ENCODE measurements at places on chromosomes 16 and 17.

DNA sequence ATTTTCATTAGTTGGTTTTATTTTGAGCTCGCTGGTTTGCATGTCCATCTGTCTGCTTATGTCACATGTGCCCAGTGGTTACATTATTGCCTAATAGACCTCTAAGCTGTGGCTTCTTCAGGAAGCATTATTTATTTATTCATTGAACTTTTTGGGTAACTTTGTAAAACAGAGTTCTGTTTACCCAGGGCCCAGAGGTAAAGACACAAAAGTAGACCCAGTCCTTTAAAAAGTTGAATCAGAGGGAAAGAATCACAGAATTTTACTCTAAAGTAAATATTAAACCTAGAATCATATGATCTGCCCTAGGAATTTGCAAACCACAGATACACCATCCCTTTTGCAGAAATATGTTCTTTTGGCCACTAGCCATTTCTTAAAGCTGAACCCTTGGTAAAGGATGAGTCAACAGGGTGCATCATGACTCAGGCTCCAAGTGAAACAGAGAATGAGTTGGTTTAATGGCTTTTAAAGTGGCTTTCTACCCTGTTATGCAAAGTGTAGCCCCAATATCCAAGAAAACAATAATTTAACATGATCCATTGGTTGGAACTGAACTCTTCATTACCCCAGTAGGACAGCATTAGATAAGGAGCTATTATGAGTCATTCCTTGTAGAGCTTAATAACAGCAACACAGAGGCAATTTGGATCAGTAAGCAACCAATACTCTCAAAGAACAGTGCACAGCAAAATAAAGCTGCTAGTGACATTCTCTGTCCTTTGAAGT is 236.3 kb downstream of the KCNJ2 start:
- peak; percentile 8 for DNase-seq

- DNase-seq = peak; percentile 72
These were observed 49.1 kb downstream of the STAT5A start for GRCh38 chr17:42337442-42337841.

DNA sequence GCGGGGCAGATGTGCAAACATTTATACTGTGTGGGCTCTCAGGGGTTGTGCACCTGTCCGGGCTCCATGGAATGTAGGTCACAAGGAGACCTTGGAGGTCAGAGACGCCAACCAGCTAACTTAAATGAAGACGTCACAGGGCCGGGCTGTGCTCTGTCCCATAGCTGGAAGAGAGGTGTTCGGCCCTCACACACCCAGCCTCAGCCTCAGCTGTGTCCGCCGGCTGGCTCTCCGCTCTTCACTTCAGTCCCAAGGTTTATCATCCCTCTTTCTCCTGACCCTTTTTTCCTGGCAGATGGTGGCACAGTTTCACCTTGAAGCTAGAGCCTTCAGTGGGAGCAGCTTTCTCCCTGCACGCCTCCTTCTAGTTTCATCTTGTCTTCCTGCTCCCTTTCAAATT is 6.0 kb upstream of the RBFOX3 start:
- DNase-seq = no peak

DNA sequence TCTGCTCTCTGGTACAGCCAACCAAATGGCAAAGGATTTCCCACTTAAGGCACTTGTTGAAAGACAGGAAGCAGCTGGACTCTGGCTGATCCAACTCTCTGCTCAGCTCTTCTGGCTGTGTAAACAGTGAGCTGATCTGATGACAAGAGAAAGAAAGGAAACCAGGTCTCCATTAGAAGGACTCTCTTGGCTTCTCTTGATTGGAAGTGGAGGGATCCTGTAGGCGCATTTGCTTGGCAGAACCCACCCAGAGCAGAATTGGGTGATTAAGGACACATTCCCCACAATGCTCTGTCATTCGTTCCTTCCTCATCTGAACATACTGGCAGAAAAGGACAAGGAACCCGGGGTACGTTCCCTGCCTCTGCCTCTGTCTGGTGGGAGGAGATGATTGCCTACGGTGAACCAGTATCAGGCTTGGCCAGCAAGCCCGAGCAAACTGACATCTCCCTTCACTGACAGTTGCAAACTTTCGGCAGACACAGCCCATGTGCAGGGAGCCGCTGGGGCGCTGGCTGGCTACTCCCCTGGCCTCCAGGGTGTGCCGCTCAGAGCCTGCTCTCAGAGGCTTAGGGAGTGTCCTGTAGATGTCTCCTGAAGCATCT is 29.1 kb downstream of the LDHD start:
- DNase-seq = no peak

- no peak for DNase-seq
These were observed 4.4 kb downstream of the G6PC3 start for GRCh38 chr17:44074911-44075285.

- no peak for DNase-seq
These were observed 5.8 kb downstream of the NHERF2 start for GRCh38 chr16:2032285-2033056.

GRCh38 chr16:8127070-8127469 is 463.2 kb downstream of the TMEM114 start:
- no peak for DNase-seq

DNA sequence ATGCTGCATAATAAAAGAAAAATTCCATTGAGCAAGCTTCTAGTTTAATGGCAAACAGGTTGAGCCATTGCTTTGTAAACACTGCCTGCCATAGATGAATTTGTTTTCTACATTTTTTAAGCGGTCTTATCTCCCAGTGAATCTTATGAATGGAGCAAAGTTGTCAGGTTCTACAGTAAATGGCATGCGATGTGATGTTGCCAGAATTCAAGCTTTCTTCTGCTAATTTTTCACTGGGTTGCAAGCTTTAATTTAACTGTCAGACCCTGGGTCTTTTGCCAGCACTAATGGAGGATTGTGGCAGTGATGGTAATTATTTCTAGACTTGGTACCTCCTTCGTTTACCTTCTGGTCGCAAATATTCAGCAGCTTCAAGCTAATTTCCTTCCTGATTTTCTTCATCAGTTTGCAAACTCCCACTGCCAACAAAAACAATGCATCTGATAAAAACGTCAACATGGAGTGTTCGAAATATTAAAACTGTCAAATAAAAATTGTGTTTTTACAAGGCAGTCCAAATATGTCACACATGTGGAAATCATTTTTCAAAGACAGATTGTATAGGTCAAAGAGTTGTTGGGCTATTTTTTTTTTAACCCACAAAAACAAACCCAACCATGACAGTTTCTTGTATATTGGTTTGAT is 274.2 kb upstream of the ERCC4 start:
- DNase-seq = no peak

GRCh38 chr17:28612936-28613872 is 781 bp downstream of the RSKR start:
- DNase-seq = peak; percentile 48

GRCh38 chr17:528253-528652 is 175.6 kb upstream of the RPH3AL start:
- no peak for DNase-seq

All from GM13977 (cell line).